ENCODE measurements at places on chromosomes 1 and 21.

- no peak for DNase-seq
Measured at GRCh38 chr1:241533326-241534115, 1.3 kb downstream of the KMO start.

GRCh38 chr1:170510163-170510562, 21.8 kb upstream of the GORAB start:
- no peak for DNase-seq

GRCh38 chr1:58585581-58586151, 8.6 kb upstream of the TACSTD2 start:
- DNase-seq = no peak

- DNase-seq = no peak
Measured at GRCh38 chr1:76901158-76901767, 34.0 kb downstream of the ST6GALNAC5 start.

DNA sequence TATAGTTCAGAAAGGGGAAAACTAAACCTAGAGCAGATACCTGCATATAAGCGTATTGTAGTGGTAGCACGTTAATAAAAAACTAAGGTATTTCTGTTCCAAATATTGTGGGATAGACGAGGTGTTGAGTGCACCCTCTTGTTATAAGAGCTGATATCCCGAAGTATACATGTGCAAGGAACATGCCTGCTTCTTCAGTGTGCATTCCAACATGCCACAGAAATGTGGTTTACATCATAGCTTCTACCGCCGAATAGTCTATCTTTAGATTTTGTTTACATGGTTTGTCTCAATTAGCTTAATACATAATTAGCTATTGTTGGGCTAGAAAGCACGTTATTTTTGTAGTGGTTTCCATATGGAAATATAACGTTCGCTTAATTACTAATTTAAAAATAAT, 2.2 kb downstream of the CHRM3 start:
- DNase-seq = no peak

DNA sequence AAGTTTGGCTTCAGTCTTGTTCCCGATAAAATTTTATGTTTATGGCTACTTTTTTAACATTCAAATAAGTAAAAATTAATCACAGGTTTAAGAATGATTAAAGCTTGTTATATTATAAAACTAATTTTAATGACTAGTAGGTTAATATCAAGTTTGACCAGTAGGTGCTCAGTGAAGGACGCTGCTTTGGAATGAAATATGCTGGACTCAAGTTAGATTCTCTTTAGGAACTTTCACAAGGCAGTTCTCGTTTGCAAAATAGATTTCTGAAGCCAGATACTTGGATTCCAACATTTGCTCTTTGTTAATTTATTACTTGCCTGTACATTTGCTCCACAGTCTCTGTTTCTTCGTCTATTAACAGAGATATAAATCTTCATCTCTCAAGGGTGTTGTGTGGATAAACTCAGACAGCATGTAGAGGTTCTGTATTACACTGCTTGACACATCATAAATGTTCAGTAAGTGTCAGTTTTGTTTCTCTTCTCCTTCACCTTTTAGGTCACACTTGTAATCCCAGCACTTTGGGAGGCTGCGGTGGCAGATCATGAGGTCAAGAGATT, 432.8 kb upstream of the CHRM3 start:
- DNase-seq = no peak

DNA sequence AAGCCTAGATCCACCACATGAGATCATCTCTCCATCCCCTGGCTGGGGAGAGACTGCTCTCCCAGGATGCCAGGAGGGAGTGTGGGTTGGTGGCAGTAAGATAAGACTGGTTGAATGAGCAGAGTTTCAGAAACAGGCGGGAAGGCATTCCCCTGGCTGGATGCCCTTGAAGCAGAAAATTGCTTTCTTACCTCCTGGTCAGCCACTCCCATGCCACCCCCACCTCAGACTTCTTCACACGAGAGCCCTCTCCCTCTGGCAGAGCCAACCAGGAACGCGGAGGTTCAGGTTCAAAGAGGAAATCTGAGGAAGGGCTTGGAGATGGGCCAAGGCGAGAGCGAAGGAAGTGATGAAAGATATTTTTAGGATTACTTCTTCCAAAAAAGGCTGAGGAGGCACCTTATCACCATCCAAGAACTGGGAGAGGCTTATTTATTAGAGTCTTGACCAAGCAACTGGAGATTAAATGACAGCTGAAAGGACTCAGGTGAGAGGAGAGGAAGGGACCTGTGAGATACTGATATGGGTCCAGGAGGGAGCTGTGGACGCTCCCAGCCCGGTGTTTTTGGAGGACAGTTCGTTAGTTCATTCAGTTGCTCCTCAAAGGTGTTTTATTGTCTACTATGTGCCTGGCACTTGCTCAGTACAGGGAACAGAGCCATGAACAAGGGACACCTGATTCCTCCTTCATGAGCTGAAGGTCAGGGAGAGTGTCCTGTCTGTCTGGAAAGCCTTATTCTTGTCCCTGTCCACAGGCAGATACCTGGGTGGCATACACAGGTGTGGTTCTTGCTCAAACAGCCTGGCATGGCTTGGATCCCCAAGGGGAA, 18.9 kb upstream of the SLC26A9 start:
- DNase-seq = no peak

GRCh38 chr1:204837440-204838084, 33.1 kb upstream of the NFASC start:
- DNase-seq = no peak
